Fibroblast of lung (primary cell): ENCODE measurements at places on chromosomes 13 and 19. TPM values are rescaled to one million over a fixed set of nuclear protein-coding genes. Genes with fewer than 3 reads are reported as not detected.

Gene LGI4
- 0.17 and 0.26 TPM in 2 replicates for total RNA-seq

Gene ICAM4
- total RNA-seq: 1.8 and 4.1 TPM in 2 replicates

Gene ZNF836
- 10.0 and 13.2 TPM in 2 replicates for total RNA-seq

Gene COL4A1
- 34.0 and 57.5 TPM in 2 replicates for total RNA-seq

Gene GJA3
- total RNA-seq: 0.26 and 0.33 TPM in 2 replicates

Gene NLRP13
- total RNA-seq: not detected in 2 replicates

Gene KLHL1
- total RNA-seq: not detected in 2 replicates

Gene IZUMO4
- 0.26 and 1.3 TPM in 2 replicates for total RNA-seq

Gene CTU1
- total RNA-seq: 6.9 and 8.1 TPM in 2 replicates

Gene ZNF221
- total RNA-seq: 8.5 and 15.2 TPM in 2 replicates

Gene MCEMP1
- not detected in 2 replicates for total RNA-seq

Gene RINL
- total RNA-seq: 2.6 and 3.5 TPM in 2 replicates

Gene RFX2
- total RNA-seq: 5.9 and 9.6 TPM in 2 replicates

GRCh38 chr13:21115231-21115630 lies 53.8 kb upstream of the LATS2 start:
- no peak for DNase-seq

DNA sequence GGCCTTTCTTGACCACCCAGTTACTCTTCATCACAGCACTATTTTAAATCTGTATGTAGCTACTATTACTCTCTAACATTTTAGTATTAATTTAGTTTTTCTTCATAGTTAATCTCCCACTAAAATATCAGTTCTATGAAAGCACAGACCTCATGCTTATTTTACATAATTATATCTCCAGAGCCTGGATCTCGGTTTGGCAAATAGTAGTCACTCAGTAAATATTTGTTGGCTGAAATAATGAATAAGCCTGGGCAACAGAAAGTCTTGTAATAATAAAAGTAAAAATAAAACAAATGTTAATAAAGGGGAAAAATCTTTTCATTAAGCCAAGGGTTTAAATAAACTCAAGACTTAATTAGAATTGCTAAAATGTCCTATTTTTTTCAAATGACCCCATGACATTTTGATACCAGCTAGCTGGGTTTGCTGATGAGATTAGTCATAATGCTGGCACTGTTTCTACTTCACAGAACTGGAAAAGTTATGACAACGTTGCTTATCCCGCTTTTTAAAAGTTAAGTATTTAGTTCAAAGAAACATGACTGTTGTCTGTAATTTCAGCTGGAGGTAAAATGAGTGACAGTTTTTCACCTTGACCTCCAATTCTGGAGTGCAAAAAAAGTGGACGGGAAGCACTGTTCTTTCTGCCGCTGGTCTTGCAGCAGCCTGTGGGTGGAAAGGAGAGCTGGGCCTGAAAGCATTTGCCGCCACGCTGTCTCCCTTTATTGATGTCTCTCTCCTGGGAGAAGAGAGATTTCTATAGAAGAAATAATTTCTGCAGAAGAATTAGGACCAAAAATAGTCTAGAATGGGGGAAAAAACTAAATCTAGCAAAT lies 85.2 kb upstream of the SPATA13 start:
- DNase-seq: no peak

DNA sequence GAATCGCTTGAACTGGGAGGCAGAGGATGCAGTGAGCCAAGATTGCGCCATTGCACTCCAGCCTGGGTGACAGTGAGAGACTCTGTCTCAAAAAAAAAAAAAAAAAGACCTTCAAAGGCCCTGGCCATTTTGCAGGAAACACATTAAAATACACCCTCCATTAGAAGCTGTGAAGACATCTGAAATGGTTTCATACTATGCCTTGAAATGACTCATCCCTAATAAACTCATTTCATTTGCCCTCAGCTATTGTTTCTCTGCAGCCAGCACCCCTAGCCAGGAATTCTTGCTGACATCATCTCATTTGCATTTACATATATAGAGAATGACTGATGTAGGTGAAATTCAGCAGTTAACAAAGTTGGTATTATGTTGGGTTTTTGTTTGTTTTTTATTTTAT lies 8.7 kb downstream of the EML2 start:
- DNase-seq: peak; percentile 85

DNA sequence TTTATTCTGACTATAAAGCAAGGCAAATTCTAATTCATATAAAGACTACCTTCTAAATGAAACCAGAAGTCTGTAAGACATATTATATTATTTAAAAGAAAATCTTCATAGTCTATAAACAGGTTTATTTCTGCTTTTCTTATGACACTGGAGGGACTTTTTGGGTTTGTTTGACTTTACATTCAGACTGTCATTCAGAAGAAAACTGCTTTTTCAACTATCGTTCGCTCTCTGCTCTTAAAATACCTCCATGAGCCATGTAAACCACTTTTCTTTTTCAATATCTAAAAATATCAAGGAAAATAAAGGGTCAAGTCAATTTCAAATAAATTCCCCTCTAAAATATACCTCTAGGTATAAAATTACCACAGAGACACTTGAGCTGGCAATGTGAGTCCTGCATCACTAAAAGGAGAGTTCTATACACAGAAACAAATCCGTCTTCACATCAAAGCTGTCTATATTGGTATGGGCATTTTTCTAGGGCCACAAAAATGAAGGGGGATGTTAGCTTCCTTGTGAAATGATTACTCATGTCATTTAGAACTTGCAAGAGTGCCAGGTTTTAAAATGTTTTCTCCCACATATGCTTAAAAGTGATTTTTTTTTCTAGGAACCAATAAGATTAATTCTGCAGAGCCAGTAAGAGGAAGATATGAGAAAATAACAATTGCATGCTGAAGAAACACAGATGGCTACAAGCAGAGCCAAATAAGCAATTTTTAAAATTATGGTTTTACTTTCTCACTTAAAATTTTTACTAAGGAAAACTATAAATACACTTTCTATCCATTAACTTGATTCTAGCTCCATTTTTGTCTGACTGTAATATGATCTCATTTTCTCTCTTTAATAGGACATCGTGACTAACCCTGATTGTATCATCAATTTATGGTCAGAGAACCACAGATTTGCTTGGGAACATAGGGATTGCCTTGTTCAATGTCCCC lies 181.8 kb downstream of the TBC1D4 start:
- DNase-seq: peak; percentile 42

DNA sequence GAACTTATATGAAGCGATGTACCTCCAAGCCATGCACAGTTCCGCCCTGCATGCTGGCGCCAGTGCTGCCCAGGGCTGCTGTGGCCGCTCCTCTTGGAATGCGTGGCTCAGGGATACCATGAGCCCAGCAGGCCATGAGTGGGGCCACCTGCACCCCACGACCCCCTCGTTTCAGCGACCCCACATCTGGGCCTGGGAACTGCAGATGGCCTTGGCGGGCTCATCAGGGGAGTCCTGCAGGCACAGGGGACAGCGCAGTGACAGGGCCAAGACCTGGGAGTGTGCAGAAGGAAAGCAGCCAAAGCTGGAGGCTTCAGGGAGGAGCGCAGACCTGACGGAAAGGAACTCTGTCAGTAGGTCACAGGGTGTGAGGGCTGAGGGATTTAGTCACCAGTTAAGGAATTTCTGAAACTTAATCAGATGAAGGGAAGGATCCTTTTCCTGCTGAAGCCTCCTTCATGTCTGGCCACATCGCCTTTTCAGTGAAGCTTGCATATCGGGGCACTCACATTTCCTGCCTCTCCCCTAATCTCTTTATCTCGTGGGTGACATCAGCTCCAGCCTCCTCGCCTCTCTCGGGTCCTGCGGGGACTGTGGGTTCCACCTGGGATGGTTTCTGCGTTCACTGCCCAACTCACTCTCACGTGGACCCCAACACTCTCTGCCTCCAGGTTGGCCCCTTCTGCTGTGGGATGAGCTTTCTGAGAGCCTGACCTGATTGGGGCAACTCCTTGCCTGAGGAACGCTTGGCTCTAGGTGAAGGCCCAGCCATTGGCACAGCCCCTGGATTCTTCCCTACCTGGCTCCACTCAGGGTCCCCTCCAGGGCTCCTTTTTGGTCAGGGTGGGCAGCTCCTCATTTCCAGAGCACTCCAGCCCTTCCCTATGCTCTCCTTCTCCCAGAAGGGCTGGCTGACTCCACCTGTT lies 123.5 kb downstream of the CRYL1 start:
- peak; percentile 83 for DNase-seq

GRCh38 chr13:72970956-72971355 lies 87.8 kb upstream of the KLF5 start:
- DNase-seq: peak; percentile 74

DNA sequence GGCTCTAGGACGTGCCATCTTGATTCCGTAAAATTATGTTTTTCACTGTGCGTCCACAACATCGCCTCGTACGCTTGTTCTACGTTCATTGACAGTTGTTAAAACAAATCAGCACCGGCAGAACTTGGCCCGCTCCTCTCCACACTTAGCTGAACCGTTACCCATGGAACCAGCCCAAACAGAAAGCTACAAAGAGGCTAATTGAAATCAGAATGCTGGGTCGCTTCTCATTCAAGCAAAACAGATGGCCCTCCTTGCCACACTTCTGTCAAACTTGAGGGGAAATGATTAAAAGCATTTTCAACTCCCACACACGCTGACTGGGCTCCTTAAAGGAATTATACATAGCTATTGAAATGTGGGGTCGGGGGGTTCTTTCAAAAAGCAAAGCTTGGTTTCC lies 71.6 kb downstream of the TM9SF2 start:
- no peak for DNase-seq

DNA sequence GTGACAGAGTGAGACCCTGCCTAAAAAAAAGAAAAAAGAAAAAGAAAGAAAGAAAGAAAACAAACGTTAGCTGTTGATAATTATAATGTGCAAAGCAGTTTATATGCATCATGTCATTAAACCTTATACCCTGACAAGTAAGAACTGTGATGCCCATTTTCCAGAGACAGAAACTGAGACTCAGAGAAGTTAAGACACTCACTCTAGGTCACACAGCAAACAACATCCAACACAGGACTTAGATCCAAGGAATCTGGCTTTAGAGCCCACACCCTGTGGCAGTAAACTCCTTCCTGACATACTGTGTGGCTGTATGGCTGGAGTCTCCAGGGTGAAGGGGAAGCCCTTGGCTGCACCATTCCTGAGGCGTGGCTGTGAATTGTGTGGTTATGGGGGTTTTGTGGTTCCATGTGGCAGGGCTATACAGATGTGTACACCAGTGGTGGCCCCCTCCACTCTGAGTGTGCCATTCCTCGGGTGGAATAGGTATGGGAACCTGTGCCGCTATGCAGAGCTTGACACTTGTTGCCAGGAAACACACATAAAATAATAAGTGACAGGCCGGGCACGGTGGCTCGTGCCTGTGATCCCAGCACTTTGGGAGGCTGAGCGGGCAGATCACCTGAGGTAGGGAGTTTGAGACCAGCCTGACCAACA lies 15.6 kb downstream of the AXL start:
- DNase-seq: no peak

- DNase-seq: no peak
Observed at GRCh38 chr19:35011091-35011689, 11.1 kb downstream of the GRAMD1A start.

DNA sequence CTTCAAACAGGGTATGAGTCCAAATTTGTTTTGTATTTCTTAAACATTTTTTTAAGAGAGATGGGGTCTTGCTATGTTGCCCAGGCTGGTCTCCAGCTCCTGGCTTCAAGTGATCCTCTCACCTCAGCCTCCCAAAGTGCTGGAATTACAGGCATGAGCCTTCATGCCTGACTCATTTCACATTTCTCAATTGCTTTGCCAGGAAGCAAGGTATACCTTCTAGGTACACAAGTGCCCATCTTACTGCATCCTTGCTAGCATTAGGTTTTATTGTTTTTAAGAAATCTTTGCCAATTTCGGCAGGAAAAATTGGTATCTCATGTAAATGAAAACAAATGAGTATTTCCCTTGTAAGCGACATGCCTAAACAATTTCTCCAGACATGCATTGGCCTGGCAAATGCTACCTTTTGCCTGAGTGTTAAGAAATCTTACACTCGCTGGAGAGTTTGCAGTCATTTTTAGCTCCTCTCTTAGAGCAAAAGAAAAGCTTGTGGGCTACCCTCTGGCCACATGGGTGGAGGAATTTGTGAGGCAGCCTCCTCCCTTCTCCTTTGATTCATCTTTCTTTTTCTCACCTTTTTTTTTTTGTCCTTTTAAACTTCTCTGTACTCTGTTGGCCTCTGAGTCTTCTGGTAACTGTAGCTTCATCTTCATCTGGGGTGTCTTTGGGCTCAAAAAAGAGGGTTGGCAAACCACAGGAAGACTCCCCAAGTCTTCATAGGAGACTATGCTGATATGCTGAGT lies 33.0 kb downstream of the ACTL9 start:
- no peak for DNase-seq

DNA sequence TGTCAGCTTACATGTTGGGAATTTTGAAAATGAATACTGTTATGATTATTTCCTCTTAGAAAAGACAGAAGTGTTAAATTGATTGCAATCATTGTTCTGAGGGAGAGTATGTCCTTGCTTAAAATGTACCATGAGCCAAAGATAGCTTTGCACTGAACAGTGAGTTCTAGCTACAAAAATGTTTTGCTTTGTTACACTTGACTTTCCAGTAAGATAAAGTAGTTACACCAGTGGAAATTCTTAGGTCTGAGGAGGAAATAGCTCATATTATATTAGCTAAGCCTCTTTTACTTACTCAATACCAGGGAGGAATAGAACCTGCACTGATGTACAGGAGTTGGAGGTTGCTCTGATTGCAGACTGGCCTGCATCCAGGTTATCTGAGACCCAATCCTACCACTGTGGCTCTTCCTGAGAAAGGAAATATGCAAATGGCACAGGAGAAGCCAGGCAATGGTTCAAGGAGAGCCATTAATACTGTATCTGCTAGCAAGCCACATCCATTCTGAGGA lies 53.0 kb upstream of the FBXL3 start:
- no peak for DNase-seq

DNA sequence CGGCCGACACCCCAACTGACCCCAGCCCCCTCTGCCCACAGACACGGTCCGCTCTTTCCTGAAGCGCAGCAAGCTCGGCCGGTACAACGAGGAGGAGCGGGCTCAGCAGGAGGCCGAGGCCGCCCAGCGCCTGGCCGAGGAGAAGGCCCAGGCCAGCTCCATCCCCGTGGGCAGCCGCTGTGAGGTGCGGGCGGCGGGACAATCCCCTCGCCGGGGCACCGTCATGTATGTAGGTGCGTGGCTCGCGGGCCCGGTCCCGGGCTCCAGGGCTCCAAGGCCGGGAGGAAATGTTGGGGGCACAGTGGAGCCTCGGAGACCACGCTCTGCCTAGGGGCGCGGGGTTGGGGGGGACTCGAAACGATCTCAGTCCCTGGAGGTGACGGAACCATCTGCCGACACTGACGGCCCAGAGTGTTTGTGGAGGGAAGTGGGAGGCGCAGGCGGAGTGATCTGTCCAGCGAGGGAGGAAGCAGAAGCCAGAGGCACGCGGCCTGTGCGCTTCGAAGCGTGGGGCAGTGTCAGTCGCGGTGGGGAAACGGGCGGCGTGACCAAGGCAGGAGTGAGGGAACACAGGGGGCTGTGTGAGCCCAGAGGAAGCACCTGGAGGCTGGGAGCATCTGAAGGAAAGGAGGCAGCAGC lies 6.3 kb downstream of the TBCB start:
- no peak for DNase-seq
